Breast epithelium (tissue), 4 donors: ENCODE measurements at places on chromosomes 5 and 9. TPM values are rescaled to one million over a fixed set of nuclear protein-coding genes. Genes with fewer than 3 reads are reported as not detected.

NUP155 gene
- 25.9 TPM for total RNA-seq

FKTN gene
- total RNA-seq = 29.0 TPM

SGCD gene
- total RNA-seq = 3.1 TPM

GKAP1 gene
- 13.3 TPM for total RNA-seq
